ENCODE measurements at places on chromosomes 2 and 18.

- no peak for DNase-seq
Observed at GRCh38 chr18:43277164-43277600, at the start of gene SYT4. Gene SYT4, minus strand, starts transcription at chr18:43277490. Its CDS starts 209 bp downstream, at chr18:43277281.

DNA sequence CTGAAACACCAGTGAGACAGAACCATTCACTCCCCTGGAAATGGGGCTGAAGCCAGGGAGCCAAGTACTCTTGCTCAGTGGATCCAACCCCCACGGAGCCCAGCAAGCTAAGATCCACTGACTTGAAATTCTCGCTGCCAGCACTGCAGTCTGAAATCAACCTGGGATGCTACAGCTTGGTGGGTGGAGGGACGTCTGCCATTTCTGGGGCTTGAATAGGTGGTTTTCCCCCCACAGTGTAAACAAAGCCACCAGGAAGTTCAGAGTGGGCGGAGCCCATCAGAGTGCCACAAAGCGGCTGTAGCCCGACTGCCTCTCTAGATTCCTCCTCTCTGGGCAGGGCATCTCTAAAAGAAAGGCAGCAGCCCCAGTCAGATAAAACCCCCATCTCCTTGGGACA is 292.8 kb downstream of the LNPK start:
- DNase-seq = no peak

GRCh38 chr18:7856733-7857132 is 289.6 kb downstream of the PTPRM start:
- DNase-seq = no peak

GRCh38 chr2:222180619-222181018 is 118.2 kb downstream of the PAX3 start:
- no peak for DNase-seq

DNA sequence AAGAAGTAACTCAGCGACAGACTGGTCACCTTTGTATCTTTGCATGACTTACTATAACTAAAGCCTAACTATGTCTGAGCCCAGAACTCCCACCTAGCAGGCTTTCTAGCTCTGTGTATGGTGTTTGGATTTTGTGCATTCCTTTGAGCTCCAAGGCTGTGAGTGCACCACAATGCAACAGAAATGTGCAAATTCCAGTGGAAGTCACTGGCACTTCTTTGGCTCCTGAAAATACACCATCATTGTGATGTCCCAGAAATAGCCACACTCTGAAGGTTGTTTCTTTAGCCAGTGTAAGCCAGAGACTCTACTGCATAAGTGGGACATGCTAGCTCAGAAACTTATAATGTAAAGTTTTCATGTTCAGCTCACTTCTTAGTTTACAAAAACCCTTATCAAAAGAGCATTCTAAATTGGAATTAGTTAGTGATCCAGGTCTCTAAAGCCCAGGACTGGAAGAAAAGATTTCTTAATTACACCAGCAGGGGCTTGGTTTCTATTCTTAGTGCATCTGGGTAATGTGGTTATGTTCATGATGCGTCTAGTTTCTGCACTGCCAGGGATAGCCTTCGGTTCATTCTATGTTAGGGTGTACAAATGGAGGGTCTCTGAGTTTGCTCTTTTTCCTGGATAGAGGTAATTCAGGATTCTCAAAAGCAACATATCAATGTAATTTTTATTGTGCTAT is 1239.5 kb upstream of the ZEB2 start:
- DNase-seq = no peak

Data from central memory CD4-positive, alpha-beta T cell (primary cell).